ENCODE measurements at places on chromosomes 11 and 22. TPM values are rescaled to one million over a fixed set of nuclear protein-coding genes. Genes with fewer than 3 reads are reported as not detected.

The MPZL3 gene
- 7.4 TPM for total RNA-seq

The DCDC1 gene
- total RNA-seq: 7.3 TPM

The CAVIN3 gene
- 7.1 TPM for total RNA-seq

The PCSK7 gene
- total RNA-seq: 59.4 TPM

The POU2AF3 gene
- 3.4 TPM for total RNA-seq

The ELF5 gene
- 1.8 TPM for total RNA-seq

DNA sequence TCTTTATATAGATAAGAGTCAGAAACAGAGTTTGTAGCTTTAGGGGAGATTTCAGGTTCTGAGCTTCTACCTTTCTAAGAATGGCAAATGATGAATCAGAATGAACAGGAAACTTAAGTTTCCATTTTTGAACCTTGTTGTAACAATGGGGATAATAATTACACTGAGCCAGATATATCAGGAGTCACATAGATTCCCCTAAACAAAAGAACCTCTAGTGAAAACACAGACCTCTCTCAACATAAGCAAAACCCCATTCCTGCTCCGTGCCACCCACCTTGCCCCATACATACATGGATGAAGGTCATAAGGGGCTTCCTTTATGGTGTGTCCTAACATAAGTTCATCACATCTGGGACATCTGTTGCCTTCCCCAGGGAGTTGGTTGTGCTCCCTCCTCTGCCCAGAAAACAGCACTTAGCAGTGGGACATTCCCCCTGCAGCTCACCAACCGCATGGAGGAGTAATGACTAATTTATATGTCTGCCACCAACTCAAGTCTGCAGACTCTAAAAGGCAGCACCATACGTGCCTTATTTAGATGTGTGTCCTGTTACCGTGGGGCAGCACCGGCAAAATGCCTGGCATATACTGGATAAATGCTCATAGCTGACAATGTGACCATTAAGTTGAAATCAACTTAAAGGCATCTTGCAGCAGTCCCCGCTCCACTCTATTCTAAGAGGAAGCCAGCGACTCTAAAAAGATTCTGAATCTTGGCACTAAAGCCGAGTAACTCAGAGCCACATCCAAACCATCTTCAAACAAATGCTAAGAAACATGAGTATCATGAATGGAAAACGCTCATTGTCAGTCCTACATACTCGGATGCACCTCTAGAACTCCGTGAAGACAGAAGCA lies 8.0 kb downstream of the JAML start:
- no peak for DNase-seq

DNA sequence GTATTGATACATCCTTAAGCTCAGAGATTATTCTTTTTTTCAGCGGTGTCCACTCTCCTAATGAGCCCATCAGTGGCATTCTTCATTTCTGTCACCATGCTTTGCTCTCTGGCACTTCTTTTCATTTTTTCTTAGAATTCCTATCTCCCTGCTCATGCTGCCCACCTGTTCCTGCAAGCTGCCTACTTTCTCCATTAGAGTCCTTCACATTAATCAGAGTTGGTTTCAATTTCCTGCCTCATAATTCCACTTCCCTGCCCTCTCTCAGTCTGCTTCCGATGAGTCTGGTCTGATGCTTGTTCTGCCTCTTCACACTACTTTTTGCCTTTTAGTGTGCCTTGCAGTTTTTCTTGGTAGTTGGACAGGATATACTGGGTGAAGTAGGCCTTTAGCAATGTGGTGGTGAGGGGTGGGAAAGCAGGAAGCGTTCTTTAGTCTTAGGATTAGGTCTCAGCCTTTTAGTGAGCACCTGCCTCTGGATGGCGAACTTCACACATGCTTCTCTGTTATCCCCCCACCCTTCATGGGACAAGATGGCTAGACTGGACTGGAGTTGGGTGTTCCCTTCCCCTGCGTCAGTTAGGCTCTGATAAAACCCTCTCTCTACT lies 53.6 kb downstream of the CECR2 start:
- no peak for DNase-seq

- no peak for DNase-seq
These were observed 130.0 kb downstream of the EHF start for GRCh38 chr11:34750692-34751405.

DNA sequence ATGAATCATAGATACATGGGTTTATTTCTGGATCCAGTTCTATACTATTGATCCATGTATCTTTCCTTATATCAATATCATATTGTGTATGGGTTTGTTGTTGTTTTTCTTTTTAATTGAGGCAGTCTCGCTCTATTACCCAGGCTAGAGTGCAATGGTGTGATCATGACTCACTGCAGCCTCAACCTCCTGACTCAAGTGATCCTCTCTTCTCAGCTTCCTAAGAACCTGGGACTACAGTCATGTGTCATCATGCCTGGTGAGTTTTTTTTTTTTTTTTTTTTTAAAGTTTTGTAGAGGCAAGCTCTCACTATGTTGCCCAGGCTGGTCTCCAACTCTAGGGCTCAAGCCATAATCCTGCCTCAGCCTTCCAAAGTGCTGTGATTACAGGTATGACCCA lies 1589.4 kb upstream of the TENM4 start:
- no peak for DNase-seq

DNA sequence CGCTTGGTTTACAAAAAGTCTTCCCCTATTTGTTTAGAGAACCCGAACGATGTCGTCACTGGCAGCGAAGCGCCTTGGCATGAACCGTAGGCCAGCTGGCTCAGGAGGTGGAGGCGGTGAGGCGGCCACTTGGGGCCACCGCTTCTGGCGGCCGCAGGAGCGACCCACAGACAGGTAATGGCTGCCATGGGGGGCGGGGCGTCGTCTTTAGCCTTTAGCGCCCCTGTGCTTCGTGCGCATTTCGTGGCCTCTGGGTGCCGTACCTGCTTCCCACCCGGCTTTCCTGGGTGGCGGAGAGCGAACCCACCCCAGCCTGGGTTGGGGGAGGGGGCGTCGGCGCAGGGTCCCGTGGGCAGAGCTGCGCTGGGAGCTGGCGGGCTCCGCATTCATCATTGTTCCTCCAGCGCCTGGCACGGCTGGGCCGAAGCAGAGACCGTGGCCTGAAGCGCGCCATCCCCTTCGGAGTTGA lies 469 bp upstream of the OSBP2 start:
- DNase-seq: peak; percentile 57

- no peak for DNase-seq
These were observed 46.5 kb downstream of the ADM start for GRCh38 chr11:10351435-10351764.

DNA sequence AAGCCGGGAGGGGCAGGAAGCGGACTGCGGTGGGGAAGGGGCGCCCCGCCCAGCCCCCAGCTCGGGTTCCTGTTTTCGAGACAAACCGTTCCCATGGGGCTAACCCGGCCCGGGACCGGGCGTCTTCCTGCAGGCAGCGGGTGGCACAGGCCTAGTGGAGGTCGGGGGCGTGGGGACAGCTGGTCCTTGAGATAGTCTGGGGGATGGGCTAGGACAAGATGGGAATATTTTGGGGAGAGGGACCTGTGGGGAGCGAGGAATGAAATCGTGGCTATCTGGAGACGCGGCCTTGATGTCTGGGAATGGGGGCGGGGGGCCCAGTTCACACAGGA lies 1.2 kb upstream of the RASGRP2 start:
- DNase-seq: no peak

Measured in progenitor cell of endocrine pancreas (in vitro differentiated cells).